ENCODE measurements at places on chromosomes 3 and 15. TPM values are rescaled to one million over a fixed set of nuclear protein-coding genes. Genes with fewer than 3 reads are reported as not detected.

DNA sequence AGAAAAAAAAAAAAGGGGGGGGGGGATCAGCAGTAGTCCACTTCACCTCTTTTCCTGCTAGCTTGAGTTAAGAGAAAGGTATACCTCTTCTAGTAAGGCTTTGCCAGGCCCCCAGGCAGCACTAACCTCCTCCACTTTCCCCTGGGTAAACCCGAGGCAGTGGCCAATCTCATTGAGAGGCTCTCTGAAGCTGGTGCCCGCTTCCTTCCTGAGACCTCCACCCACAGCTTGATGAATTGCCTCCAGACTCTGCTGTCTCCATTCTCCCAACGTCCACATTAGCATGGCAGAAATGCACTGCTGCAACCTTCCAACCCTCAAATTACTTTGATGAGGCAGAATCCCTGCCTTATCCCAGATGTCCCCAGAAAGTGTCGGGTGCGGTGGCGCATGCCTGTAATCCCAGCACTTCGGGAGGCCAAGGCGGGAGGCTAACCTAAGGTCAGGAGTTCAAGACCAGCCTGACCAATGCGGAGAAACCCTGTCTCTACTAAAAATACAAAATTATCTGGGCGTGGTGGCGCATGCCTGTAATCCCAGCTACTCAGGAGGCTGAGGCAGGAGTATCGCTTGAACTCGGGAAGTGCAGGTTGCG, 15.3 kb downstream of the RLBP1 start:
- no peak for DNase-seq

DNA sequence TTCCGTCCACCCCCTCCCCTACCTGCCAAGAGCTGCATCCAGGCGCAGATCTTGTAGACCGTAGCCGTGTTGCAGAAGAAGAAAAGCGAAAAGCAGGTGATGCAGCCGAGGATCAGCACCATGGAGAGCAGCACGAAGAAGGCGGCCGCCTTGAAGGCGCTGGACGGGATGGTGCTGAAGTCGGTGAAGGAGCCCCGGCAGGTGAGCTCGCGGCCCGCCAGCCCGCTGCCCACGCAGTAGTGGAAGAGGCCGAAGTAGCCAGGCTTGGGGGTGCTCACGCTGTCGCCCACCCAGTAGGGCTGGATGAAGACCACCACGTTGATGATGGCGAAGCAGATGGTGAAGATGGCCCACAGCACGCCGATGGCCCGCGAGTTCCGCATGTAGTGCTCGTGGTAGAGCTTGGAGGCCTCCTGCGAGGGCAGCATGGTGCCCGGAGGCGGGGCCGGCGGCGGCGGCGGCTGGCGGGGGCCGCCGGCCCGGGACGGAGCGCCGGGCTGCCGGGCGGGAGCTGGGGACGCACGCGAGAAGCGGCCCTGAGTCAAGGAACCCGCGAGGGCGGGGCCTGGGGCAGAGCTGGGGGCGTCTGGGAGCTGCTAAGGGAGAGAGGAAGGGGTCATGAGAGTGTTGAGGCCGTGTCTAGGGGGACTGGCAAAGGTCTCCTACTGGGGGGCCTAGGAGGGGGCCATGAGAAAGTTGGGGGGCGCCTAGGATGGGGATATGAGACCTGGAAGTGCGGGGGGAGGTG, 1.2 kb downstream of the LHFPL4 start:
- DNase-seq: peak; percentile 75

GRCh38 chr15:52117549-52117948, 5.0 kb upstream of the BCL2L10 start:
- no peak for DNase-seq

- DNase-seq: no peak
These were observed 12.4 kb downstream of the OTOL1 start for GRCh38 chr3:161508852-161509477.

DNA sequence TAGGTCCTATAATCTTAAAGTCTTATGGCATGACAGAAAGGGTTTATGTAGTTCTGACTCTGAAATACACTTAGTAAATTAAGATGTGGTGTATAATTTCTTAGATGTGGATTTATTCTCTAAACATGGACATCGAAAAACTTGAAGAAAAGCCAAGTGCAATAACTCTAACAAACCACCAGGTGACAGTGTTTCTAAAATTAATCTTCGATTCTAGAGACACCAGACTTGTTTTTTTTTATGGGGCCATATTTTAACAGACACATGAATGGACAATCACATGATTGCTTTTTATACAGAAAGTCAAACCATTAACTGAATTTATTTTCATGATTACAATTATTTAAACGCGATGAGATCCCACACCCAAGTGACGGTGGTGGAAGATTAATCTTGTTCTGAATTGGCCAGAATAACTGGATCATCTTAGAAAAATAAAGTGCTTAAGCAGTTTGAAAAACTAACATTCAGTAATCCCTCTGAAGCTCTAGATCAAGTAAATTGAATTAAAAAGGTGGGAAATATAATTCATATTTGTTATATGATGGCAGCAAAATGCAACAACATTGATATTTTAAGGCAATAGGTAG, 305.1 kb downstream of the LSAMP start:
- no peak for DNase-seq

Gene HRG
- not detected for polyA plus RNA-seq

Gene KIF15
- 2.3 TPM for polyA plus RNA-seq

Gene MUC13
- polyA plus RNA-seq: not detected

- DNase-seq: no peak
These were observed 172.1 kb downstream of the TBC1D2B start for GRCh38 chr15:77905301-77905920.

GRCh38 chr3:147418371-147418781, 9.2 kb downstream of the ZIC1 start:
- no peak for DNase-seq

Gene ABTB1
- polyA plus RNA-seq: 7.1 TPM

DNA sequence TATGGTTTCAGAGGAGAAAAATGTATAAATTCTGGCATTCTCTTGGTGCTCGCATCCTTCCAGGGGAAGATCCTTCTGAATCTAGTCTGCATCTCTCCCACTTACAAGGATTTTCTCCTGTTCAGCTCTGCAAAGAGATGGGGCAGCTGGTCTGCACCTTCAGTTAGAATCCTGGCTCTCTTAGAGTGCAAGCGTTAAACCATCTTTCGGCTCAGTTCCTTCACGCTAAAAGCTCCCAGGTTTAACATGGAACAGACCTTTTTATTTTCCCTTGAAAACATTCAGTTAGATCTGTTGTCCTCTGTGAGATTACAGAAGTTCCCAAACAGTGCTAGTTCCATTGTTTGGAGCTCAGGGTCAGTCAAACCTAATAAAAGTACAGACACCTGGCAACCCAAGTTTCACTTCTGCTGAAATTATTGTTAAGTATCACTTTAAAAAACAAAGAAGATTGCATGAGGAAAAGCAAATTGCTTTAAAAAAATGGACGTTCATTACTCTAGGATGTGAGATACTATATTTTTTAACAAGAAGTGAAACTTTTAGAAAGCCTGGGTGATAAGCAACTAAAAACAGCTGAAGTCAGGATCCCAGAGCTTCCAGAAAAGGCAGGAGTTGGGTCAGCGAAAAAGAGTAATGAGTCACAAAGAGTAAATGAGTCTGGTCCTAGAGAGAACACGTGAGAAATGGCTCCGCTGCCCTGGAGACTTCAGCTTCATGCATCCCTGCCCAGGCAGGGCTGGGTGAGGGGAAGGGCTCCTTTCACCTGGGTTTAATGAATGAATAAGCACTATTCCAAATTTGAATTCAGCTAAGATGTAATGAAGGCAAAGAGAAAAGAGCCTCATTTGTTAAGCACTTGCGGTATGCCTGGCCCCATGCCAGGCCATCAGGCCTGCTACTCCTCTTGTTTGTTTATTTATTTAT, 63.3 kb downstream of the ABTB1 start:
- no peak for DNase-seq

GRCh38 chr3:32335365-32336112, 56.1 kb upstream of the CMTM7 start:
- no peak for DNase-seq

- DNase-seq: no peak
These were observed 201.5 kb upstream of the IL12A start for GRCh38 chr3:159787178-159787574.

Gene IL5RA
- polyA plus RNA-seq: not detected

Gene FBXO22
- 39.9 TPM for polyA plus RNA-seq

DNA sequence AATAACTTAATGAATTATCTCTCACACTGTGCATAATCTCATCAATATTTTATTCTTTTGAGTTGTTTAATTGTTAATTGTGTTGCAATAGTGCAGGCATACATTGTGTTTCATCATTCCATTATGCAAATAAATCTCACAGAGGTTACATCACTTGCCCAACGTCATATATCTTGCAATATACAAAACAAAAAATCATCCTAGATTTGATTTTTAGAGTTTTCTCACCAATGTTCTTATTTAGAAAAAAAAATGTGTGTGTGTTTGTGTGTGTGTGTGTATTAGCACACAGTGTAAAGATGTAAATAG, 662.5 kb upstream of the GBE1 start:
- DNase-seq: no peak

GRCh38 chr15:60477916-60478565, 901 bp downstream of the ICE2 start:
- DNase-seq: no peak

GRCh38 chr3:31947671-31948091, 33.4 kb downstream of the OSBPL10 start:
- DNase-seq: no peak

DNA sequence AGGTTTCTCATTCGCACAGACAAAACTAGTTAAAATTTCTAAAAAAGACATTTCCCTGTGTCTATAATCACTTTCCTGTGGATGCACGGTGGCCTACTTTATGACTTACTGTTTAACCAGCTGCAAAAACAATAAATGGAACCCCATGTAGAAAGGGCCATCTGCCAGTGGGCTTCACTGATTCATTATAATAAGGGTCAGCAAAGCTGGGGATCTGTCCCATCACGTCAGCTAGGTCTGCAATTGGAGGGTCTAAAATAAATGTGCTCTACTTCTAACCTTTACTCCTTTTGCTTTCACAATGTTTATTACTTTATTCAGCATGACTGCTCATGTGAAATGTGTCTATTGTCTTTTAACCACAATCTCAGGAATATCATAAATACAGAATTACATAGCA, 43.1 kb upstream of the NMD3 start:
- DNase-seq: no peak

DNA sequence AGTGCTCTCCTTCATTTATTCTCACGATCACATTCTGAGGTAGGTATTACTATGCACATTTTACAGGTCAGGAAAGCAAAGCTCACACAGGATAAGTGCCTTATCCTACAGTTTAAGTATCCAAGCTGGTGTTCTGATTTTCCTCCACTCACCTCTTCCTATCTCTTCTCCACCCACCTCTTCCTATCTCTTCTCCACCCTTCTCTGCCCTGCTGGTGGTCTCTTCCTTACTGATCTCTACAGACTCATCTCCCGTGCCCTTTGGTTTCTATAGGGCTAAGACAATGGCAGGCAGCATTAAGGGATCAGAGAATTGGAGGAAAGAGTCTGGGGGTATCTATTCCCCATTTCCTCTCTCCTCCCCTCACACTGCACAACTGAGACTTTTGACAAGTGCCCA, 319.1 kb downstream of the FHIT start:
- no peak for DNase-seq

- no peak for DNase-seq
These were observed 72.7 kb downstream of the MYRIP start for GRCh38 chr3:39882111-39882510.

Gene NR1I2
- polyA plus RNA-seq: 2.6 TPM
